Suppressor macrophage treated with lipopolysaccharide for 4 hours (primary cell): ENCODE measurements at places on chromosomes 13 and 19.

- DNase-seq: no peak
These were observed 155.9 kb downstream of the DLEU7 start for GRCh38 chr13:50687545-50687944.

DNA sequence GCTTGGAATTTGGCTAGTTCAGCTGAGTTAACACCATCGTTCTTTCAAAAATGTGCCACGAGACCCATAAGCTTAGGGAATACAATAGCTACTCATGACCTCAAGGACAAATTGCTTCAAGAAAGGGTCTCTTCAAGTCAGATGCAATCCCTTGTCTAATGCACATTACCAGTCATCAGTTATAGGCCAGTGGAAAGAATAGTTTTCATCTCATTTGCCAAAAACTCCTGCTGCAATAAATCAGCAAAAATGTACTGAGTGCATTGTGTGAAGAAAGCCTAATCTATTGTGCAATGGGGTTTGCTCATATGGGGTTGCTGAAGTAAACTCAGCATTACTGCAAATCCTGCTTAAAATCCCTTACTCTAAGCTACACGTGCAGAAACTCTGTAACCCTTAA lies 208.3 kb upstream of the NBEA start:
- DNase-seq: no peak

- no peak for DNase-seq
These were observed 13.1 kb upstream of the MTIF3 start for GRCh38 chr13:27463500-27463899.

DNA sequence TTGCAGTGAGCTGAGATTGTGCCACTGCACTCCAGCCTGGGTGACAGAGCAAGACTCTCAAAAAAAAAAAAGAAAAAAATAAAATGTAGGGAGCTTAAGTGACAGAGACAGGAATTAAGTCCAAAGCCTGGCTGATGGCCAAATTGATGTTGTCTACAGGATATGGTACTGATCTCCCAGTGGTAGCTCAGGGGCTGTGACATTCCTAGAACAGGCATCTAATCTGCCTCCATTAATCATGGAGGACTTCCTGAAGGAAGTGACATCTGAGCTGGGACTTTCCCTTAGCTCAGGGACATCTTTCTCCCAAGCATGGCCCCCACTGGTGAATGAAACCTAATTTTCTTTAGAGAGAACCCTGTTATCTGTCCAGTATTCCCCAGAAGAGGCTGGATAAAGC lies 11.4 kb upstream of the EDDM13 start:
- DNase-seq: no peak

DNA sequence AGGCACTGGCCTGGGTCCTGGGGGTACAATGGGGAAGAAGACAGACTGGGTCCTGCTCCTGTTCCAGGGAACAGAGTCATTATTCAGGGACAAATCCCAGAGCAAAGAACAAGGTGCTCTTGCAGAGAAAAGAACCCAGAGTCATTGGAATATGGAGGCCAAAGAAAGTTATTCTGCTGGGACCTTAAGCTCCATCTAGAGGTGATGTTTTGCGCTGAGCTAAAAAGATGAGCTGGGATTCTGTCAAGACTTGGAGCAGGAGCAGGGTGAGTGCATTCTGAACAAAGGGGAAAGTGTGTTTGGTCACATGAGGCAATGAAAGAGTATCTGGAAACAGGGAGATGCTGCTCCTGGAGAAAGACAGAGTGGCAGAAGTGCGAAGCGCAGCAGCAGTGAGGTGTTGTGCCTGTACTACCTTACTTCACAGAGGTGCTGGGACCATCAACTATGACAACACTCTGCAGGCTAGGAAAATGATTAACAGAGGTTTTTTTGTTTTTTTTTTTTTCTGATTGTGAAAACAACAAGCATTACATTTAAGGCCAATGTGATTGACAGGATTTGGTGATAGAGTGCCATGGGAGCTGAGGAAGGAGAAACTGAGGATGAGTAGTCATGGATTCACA lies 95.3 kb upstream of the TNFSF11 start:
- no peak for DNase-seq

GRCh38 chr13:53144826-53145225 lies 116.2 kb downstream of the OLFM4 start:
- peak; percentile 83 for DNase-seq

GRCh38 chr19:11367528-11367927 lies 6.9 kb upstream of the SWSAP1 start:
- DNase-seq: no peak

- DNase-seq: no peak
These were observed 93.5 kb downstream of the INSR start for GRCh38 chr19:7200736-7201135.

DNA sequence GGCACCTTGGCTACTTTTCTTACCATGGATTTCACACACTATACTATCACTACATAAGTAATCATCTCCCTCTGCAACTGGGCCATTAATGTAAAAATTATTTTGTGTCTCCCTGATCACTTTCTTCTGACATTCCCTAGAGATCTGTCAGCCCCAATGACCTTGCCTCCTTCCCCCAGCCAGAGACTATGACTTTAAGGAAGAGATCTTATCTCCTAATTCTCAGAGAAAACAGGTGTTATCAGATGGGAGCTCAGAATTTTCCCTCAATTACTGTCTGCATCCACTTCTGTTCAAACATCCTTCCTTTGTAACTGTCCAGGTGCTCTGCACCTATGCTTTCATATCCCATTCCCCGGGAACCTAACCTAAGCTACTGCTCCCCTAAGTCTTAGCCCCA lies 397.5 kb downstream of the DIAPH3 start:
- no peak for DNase-seq

DNA sequence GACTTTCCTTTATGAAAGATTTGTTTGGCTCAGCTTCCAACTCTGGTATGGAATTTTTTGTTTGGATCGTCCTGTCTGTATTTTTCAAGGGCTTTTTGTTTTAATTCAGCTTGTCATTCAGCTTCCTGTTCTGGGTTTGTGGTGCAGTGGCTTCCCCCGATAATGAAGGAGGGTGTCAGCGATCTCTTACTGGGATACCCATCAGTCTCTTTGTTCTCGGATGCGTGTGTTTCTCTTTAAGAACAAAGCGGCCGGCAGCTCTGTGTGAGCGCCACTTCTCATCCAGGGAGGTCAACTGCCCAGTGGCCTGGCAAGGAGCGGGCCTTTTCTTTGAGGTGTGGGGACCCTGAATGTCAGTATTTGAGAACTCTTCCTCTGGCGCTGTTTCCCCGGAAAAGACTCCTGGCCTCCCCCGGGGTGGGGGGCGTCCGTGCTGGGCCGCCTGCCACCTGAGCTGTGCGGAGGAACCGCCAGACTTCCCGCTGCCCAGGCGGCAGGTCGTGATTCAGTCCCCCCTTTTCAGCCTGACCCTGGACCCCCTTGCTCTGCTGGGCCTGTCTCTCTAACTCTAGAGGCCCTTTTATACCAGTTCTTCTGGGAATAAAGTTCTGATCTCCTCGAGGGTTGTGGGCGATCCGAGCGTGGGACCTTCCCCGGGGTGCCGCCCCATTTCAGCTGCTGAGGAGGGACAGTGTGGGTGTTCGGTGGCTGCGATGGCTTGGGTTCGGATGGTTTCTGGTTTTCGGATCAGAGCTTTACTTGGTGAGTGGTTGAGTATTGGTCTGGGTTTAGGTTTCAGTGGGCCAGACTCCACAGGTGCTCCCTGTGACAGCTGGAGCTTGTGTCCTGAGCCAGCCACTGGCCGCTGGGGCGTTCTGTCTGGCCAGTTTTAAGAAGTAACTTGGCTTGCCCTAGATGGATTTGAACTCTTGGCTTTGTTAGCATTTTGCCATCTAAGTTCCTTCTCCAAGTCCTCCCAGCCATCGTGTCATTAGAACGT lies 3.4 kb downstream of the SF3A2 start:
- DNase-seq: peak; percentile 51

DNA sequence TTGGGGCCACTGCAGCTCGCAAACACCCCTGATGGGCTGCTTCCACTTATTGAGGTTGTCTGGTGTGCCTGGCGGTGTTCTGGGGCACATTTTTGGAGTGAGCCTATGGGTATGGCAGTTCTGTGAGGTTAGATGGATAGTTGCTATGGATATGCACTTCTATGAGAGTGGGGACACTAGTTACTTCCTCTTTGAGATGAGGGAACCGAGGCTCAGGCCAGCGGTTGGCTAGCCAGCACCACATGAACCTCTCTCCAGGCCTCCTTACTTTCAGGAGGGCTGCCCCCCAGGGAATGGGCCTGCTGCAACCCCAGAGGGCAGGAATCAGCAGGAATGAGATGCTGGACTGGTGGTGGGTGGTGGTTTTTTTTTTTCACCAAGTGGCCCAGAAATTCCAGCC lies 13.5 kb upstream of the PRR19 start:
- no peak for DNase-seq

- peak; percentile 10 for DNase-seq
These were observed 2.9 kb downstream of the KLK1 start for GRCh38 chr19:50820549-50821247.

DNA sequence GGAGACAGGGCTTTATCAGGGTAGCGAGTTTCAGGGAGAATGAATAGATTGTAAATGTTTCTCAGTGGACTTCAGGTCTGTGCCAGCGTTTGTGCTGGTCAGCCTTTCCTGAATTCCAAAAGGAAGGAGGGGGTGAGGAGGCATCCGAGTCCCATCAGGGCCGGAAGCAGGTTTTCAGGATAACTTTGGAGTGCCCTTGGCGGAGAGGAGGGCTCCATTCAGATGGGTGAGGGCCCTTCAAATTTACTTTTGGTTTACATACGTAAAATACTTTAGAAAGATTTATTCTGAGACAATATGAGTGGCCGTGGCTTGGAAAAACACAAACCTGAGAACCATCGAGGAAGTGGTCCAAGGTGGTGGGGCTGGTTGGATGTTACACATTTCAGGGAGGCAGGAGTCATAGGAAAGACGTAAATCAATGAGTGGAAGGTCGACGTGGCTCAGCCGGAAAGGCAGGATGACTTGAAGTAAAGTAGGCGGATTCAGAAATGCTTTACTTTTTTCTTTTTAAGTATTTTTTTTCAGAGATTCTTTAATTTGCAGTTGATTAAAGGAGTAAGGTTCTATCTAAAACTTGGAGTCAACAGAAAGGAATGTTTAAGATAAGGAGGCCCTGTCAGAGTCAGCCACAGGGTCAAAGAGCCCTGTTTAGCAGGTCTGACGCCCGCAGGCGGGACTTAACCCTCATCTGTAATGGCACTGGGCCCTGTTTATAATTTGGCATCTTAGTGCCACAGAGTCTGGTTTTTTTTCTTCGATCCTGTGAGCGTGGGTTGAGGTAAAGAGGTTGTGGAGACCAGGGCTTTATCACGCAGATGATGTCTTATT lies 32.8 kb downstream of the ATP11A start:
- no peak for DNase-seq

DNA sequence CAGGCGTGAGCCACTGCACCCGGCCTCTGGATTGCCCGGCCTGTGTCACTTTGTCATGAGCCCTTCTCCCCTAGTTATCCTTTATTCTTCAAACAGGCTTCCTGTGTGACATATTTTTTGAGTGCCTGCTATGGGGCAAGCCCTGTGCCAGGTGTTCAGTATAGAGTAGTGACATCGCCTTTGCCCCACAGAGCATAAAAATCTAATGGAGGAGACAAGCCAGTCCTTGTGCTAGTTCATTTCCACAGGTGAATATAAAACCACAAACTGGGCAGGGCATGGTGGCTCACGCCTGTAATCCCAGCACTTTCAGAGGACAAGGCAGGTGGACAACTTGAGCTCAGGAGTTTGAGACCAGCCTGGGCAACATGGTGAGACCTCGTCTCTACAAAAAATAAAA lies 43.2 kb downstream of the BBC3 start:
- no peak for DNase-seq

DNA sequence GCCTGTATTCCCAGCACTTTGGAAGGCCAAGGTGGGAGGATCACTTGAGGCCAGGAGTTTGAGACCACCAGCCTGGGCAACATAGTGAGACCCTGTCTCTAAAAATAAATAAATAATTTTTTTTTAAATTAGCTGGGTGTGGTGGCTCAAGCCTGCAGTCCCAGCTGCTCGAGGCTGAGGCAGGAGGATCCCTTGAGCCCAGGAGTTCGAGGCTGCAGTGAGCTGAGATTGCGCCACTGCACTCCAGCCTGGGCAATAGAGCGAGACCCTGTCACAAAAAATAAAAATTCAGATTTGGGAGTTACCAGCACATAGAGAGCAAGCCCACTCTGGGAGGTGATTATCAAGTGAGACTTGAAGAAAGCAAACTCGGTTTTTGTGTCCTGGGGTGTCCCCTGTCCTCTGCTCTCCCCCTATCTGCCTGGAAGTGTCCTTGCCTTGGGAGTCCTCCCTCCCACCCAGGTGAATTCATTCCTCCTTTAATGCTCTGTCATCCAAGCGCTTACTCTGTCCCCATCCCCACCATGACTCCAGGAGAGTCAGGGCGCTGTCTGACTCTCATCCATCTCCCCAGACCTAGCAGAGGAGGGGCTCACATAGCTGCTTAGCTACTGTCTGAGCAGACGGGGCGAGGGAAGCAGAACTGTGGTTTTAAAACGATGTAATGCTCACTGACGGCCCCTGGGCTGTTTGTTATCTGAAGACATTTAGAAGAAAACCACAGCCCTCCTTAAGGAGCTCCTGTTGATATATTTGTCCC lies 146.8 kb downstream of the STK24 start:
- no peak for DNase-seq

- no peak for DNase-seq
These were observed 2.3 kb downstream of the GAS6 start for GRCh38 chr13:113861433-113862030.

DNA sequence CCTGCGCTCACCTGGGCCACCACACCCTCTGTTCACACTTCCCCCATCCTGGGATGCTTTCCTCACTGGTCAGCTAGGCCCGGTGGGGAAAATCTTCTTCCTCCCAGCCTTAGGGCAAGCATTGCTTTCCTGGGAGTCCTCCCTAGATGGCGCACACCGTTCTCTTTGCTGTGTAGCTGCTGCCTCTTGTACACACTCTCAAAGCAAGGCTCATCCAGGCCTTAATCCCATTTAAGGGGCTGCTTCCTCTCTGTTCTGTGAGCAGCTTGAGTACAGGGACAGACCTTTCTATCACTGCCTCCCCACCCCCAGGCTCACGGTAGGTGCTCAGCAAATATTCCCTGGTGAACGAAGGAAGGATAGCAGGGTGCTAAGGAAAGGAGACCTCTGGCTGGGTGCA lies 11.1 kb downstream of the SLC7A10 start:
- peak; percentile 10 for DNase-seq

DNA sequence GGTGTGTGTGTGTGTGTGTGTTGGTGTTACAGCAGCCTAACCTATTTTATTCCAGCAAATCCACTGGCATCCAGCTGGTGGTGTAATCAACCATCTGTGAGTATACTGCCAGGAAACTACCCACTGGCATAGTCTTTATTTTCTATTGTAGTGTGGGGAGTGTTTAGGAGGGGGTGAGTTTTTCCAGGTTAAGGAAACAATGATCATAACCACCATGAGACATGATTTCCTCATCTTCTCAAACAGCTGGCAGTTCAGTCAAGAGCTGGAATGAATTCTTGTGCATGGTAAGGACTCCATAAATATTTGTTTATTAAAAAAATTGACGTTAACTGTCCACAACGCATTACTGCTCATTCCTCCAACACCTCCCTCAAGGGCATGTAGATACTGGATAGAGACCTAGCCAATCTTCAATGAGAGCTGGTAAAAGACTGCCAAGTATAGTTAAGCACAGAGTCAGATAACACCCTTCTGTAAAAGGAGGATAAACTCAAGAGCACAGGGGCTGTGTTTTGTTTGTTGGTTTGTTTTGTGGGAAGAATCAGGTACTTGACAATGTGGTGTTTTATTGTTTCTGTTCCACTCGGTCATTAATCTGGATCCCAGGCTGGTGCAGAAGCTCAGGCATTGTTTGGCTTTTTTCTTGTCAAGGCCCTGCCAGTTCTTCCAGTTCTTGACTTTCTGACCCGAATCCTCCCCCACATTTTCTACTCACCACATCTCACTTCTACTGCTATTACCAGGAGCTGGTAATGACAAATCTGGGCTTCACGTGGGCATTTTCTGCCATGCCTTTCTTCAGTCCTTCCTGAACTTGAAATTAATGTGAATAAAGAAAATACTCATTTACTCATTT lies 31.6 kb upstream of the SLC46A3 start:
- DNase-seq: peak; percentile 47
